Effector CD8-positive, alpha-beta T cell (primary cell): ENCODE measurements at places on chromosomes 2 and 18.

DNA sequence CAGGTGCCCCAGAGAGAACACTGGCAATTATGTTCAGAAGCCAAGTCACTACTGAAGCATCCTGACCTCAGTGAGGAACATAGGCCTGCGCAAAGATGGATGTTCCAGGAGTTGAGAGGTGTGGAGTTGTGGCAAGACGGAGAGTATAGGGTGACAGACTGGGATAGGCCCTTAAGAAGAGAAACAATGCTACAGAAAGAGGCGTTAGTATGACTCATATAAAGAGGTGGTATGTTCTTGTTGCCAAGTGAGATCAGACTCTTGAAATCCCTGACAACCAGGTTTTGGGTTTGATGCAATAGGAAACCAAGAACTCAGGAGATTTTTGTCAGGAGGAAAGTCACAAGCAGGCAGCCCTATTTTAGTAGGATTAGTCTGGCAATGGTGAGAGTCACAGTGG lies 185.6 kb downstream of the RIT2 start:
- no peak for DNase-seq

- DNase-seq: no peak
These were observed 148.7 kb downstream of the LDLRAD4 start for GRCh38 chr18:13366962-13367892.

DNA sequence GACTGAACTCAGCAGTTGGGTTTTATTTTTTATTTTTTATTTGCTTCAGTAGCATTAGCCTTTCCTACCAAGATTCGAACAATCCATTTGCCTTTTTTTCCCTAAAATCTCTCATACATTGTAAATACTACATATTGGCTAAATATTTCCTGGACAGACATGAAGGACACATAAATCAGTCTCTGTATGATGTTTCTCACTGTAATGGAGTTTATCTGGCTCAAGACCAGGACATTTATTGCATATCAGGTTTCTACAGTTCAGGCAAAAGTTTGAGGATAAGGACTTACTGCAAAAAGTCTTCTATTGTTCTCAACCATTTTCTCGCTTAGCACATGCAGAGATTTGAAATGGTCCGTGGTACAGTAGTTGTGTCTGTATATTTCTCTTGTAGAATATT lies 3.3 kb downstream of the CLUL1 start:
- no peak for DNase-seq

DNA sequence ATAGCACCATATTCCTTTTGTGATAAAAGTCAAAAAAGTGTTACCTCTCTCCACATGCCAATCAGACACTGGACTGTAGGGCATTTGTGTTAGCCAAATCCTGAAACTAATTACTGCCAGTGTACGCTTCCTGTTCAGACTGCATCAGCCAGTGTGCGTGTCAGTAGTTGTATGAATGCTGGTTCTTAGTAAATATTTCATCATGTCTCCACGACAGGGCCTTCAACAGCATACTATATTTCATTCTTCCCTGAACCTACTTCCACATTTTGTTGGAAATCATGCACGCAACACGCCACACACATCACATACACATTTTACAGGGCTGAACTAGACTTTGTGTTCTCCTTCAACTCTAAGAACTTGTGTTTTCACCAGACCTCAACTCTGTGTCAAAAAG lies 77.5 kb downstream of the EPB41L3 start:
- DNase-seq: no peak

DNA sequence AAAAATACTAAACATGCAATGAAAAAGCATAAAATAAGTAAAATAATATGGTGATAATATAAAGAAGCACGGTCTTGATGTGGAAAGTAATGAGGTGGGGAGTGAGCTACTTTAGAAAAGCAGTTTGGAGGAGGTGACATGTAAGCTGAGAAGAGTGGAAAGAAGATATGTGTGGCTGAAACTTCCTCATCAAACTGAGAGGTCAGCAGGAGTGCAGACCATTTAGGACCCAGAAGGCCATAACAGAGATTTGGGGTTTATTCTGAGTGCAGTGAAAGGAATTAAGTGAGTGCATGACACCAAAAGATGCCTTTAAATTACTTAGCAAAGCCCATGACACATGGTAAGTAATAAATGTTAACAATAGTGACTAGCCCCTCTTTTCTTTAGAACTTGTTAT lies 24.4 kb upstream of the TMEM182 start:
- no peak for DNase-seq

GRCh38 chr2:16525265-16525887 lies 140.3 kb downstream of the CYRIA start:
- no peak for DNase-seq
